ENCODE measurements at places on chromosomes 11 and 22.

GRCh38 chr11:86632499-86633269 lies 39.7 kb downstream of the ME3 start:
- peak; percentile 53 for DNase-seq

GRCh38 chr22:49009359-49010063 lies 818.2 kb downstream of the BRD1 start:
- no peak for DNase-seq

DNA sequence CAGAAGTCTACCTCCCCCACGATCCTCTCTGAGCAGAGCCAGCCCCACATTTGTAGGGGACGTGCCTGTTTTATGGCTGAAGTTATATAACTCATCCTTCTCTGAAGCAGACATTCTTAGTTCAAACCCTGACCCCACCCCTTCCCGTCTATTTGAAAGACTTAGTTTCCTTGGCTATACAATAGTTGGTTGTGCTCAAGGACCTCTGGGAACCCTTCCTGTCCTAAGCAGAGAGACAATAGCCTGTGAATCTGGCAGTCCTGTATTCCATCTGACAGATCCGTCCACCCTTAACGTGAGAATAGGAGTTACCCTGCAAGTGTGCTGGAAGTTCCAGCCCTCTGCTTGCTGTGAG lies 75.2 kb downstream of the MN1 start:
- DNase-seq, result no peak

DNA sequence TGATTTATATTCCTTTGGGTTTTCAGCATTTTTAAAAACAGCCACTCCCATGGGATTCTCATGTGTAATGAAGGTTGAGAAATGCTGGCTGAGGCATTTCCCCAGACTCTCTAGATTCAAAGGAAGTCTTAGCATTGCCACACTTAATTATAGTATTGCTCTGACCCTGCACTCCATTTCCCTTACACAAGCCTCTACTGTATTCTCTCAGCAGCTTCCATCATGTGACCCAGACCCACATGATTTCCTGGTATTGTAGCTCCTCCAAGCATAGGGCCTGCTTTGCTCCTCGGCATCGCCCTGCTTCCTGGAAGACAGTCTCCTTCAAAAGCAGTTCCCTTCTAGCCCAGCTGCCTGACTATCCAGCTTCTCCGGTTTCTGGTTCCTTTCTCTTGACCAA lies 261.5 kb downstream of the LARGE1 start:
- no peak for DNase-seq

GRCh38 chr11:16047073-16047472 lies 309.3 kb downstream of the SOX6 start:
- DNase-seq, result no peak

Measured in hematopoietic multipotent progenitor cell (in vitro differentiated cells).